ENCODE measurements at places on chromosomes 3 and 15.

DNA sequence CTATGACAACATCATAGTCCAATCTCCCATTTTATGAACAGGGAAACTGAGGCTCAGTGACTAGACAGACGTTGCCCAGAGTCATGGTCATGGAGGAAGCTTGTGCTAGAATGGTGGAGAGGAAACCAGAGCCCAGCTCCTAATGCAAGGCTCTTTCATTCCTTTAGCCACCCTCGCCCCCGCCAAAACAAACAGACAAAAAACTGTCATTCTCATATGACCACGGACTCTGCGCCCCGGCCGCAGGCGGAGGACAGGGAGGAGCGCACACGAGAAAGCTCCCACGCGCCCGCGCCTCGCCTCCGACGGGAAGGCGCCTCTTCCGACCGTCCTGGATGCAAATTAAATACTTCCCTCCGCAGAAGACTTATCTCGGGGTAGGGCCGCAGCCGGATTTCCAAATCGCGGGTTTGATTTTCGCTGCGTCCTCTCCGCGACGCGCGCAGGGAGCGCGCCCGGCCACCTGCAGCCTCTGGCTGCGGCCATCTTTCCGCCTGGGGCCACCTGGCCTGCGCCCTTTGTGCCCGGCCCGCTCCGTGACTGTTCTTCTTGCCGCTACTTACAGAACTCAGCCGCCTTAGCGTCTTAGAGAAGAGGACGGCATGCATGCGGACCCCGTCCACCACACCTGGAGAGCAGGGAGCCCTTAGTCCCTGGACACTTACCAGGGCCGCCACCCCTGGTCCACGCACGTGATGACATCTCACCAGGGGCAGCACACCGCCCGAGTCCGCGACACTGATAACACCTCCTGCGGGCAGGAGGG lies 670 bp upstream of the ATP13A3 start:
- DNase-seq: no peak

GRCh38 chr3:186617036-186617946 lies 4.4 kb downstream of the AHSG start:
- DNase-seq: peak; percentile 28

- no peak for DNase-seq
Observed at GRCh38 chr3:101861212-101861788, 12.0 kb downstream of the NFKBIZ start.

- DNase-seq: no peak
Observed at GRCh38 chr15:33382491-33382890, 71.7 kb downstream of the RYR3 start.

DNA sequence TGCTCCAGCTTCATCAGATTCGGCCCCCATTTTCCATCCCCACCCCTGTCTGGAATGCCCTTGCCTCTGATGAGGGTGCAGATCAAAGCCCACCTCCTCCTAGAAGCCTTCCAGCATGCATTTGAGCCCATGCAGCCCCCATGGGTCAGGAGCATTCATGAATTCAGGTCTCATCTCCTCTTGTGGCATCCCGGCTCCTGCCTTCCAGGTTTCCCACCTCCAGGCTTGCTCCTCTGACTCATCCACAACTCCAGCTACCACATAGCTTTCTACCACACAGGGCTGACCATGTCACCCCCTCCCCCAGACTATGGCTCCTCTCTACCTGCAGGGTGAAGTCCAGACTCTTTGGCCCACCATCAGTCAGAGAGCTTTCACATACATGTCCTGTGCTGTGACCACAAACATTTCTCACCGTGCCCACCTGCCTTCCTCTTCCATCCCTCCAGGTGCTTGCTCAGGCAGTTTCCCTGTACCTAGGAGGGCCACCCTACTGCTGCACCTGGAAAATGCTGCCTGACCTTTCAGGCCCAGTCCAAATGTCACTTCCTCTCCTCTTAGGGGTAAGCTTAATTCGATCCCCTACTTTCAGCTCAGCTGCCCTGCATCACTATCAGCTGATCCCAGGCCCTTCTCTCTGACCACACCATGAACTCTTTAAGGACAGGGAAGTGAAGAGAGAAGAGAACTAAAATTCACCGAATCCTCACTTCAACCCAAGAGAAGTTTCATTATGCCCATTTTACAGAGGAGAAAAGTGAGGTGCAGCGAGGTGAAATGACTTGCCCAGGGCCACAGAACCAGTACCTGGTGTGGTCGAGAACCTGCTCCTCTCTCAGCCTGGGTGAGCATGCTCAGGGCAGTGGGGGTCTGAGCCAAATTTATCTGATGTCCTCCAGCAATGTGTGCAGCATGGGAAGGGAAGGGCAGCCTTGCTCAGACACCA lies 13.7 kb upstream of the FGD5 start:
- no peak for DNase-seq

GRCh38 chr3:61595288-61595687 lies 33.9 kb downstream of the PTPRG start:
- no peak for DNase-seq

DNA sequence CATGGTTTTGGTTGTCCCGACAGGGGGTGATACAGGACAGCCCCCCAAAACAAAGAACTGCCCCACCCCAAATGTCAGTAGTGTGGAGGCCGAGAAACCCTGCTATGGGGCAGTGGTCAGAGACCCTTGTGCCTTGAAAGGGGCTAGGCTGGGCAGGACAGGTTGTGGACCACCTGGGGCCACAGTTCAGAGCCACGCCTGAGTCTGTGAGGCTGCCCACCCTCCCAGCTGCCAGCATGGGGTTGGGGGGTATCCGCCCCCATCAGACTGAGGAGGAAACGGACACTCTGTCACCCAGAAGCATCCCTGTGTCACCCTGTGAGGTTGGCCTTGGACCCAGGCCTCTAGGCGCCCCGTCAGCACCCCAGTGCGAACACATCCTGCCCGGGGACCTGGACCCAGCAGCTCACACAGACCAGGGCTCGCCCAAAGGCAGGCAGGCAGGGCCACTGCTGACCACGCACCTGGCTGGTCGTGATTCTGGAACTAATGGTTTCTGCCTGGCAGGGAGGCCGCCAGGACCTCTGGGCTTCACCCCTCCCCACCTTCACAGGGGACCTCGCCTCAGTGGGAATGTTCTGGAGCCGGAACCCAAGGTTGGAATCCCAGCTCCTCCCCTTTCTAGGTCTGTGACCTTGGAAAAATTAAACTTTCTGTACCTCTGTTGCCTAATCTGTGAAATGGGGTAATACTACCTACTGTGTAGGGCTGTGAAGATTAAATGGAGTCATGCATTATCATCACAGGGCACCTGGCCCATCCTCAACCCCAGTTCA lies 1.4 kb downstream of the SLC41A3 start:
- no peak for DNase-seq

DNA sequence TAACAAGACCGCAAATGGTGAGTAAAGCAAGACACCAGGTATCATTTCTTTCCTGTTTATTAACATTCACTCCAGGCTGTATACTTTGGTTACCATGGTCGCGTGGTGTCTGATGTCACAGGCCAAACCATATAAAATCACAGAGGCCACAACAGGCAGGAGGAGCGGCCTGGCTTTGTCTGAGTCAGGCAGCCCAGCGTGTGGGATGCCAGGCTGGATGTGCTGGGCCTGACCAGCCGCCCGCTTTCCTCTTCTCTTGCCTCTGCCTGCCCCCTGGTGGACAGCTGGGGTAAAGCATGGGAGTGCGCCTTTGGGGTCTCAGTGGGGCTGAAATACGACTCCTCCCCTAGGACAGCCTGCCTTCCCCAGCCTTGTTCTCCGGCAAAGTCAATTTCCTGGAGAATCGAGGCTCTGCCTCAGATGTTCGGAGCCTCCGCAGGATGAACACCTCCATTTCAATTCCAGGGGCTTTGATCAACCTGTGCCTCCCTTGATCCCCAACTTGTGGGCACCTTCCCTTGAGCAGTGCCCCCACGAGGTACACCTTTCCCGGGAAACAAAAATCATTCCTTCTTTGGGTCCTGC lies 78.2 kb downstream of the CCNL1 start:
- DNase-seq: peak; percentile 88

GRCh38 chr3:36774052-36774451 lies 9.7 kb upstream of the DCLK3 start:
- peak; percentile 4 for DNase-seq

- DNase-seq: no peak
Observed at GRCh38 chr3:71372241-71372768, 211.2 kb downstream of the FOXP1 start.

- DNase-seq: no peak
Observed at GRCh38 chr3:168093229-168093628, 2.5 kb downstream of the GOLIM4 start.

- no peak for DNase-seq
Observed at GRCh38 chr3:113516115-113516505, 1.2 kb upstream of the SPICE1 start.

DNA sequence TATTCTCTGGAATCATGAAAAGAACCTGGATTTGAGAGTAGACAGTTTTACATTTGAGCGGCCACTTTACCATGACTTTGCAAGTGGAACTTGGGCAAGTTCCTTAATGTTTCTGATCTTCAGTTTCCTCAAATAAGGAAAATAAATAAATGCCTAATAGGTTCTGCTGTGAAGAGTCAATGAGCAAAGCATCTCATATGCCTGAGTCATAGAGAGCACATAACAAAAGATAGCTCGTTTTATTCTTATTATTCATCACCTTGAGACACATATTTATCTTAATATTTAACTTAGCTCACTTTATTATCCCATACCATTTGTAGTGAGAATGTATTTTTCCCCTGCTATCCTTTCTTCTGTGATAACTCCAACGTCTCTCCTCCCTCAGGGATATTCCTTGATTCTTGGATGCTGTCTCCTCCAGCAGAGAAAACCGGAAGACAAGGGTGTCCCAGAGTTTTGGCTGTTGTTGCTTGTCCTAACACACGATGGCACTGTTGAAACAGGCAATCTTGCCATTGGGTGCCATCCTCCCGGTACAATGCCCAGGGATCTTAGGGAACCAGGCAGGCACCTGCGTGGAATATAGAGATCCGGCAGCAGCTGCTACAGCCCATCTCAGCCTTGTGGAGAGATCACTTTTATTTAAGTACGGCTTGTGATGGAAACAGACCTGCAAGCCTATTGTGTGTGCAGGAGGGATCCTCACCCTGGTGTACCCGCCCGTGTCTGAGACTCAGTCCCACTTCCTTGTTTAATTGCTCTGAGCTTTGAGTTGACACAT lies 33.3 kb upstream of the VPS33B start:
- DNase-seq: no peak

DNA sequence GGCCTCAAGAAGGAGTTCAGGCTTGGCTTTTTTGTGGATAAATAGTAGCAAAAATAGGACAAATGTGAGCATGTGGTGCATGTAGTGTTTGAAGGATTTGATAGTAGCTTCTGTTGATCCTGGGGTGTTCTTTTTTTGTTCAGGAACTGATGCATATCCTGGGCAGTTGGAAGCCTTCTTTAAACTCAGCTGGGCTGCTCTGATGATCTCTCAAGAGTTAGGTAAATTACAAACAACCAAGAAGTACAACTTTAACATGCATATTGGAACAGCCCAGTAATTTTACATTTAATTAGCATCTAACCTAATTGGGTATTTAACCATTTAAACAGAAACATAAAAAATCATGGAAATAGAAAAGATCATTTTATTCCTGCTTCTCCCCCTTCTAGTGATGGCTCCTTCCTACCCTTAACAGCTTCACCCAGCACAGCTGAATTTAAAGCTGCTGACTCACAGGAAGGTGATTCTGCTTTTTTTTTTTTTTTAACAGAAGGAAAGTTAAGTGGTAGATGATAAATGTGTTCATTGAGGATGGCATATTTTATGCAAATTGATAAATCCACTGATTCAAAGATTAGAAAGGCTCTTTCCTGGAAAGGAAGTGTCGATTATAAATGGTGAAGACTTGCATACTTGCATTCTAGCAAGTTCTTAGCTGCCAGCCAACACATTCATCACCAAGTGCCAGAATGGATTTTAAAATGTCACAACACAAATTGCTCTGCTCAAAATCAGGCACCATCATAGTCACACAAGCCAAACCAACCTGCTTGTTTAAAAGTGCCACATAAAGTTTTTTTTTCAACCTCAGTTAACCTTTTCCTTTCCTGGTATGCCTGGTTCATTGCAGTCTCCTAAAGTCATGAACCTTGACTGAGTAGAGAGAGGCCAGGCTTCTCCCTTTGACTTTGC lies 20.0 kb downstream of the SLC35G2 start:
- DNase-seq: no peak

- no peak for DNase-seq
Observed at GRCh38 chr15:71532994-71533393, 277.4 kb upstream of the NR2E3 start.

GRCh38 chr15:56866803-56867202 lies 51.6 kb upstream of the TCF12 start:
- no peak for DNase-seq

DNA sequence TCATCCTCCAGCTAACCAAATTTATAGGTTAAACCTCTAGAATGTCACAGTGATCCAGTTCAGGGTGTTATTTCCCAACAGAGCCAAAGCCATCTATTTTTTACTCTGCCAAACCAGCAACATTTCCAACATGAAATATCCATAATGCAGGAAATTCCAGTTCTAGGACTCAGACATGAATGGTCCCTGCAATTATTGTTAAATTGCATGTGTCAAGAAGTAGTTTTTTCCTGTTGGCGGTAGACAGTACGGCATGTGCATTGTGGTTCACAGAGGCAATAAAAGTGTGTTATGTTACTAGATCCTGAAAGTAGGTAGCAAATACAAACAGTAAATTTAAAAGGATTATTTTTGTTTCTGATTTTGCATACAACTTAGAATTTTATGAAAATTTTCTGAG lies 215.7 kb upstream of the THBS1 start:
- DNase-seq: no peak

- peak; percentile 40 for DNase-seq
Observed at GRCh38 chr3:148789146-148789545, 38.5 kb upstream of the CPB1 start.

- no peak for DNase-seq
Observed at GRCh38 chr15:63040954-63041353, 1.6 kb upstream of the TPM1 start.

DNA sequence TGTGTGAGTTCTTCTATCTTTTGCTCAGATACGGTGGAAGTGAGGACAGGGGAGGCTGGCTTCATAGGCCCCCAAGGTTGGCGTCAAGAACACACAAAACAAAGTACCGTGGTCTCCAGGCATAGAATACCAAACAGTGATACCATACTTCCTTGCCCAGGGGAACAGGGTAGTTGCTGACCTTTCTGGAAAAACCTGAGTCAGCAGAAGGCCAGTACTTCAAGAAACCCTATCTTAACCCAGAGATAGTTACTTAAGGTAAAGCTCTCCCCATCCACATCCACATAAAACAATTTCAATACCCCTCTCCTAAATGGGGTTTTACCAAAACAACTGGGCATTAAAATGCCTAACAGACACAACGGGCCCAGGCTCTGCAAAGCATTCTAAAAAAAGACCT lies 29.6 kb upstream of the RPS17 start:
- DNase-seq: no peak

- no peak for DNase-seq
Observed at GRCh38 chr3:154791611-154792010, 288.5 kb upstream of the MME start.

- DNase-seq: no peak
Observed at GRCh38 chr15:89781055-89781454, 4.9 kb downstream of the MESP2 start.

GRCh38 chr3:138496436-138496835 lies 62.0 kb downstream of the ESYT3 start:
- DNase-seq: no peak

DNA sequence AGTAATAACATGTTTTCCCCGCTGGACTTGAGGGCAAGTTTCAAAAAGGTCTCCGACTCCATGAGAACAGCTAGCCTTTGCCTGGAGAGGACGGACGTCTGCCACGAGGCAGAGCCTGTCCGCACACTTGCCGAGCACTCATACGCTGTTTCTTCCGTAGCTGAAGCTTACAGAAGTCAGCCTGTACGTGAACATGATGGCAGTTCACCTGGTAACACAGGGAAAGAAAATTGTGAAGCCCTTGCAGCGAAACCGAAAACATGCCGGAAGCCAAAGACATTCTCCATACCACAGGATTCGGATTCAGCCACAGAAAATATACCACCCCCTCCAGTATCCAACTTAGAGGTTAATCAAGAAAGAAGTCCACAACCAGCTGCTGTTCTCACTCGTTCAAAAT lies 43.9 kb upstream of the RASA2 start:
- DNase-seq: no peak
